ENCODE measurements at places on chromosomes 7 and 10. TPM values are rescaled to one million over a fixed set of nuclear protein-coding genes. Genes with fewer than 3 reads are reported as not detected.

GRCh38 chr7:79608005-79608404 is 154.5 kb upstream of the MAGI2 start:
- H3K4me1 ChIP-seq: no peaks in the 10 kb centered on the region
- no peaks in the 10 kb centered on the region for H3K27me3 ChIP-seq
- no peaks in the 10 kb centered on the region for H3K36me3 ChIP-seq
- DNase-seq: no peak

Gene ZNF804B
- not detected for polyA plus RNA-seq

Gene IQUB
- polyA plus RNA-seq: not detected

DNA sequence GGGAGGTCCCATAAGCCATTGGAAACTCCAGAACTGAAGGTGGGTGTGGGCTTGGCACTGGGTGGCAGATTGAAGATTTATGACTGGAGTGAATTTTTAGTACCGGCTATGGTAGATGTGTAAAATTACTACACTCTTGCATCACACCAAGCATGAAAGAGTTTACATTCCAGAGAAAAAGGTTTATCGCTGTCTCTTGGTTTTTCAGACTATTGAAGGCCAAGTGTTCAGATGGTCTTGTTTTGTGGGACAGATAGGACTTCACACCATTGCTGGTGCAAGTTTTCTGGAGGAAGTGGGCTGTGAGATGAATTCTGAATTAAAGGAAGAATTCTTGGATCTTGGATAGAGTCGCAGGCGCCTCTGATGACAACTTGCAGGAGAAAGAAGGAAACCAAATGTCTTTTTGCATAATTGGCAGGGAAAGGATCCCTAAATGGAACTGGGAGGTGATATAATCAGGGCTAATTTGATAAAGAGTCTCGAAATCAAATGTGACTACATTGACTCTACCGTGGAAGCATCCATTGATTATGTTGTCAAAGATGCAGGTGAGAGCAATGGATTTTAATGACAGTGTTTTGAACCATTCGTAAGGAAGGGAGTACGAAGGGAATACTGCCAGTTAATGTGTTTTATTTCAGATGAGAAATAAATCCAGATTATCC is 14.2 kb upstream of the NMT2 start:
- DNase-seq: no peak
- no peaks in the 10 kb centered on the region for H3K27me3 ChIP-seq
- H3K4me3 ChIP-seq: no peak overlapping the region
- no peaks in the 10 kb centered on the region for H3K36me3 ChIP-seq

GRCh38 chr10:23343591-23344240 is 881 bp downstream of the C10orf67 start:
- peak overlapping the region; percentile 64 for H3K4me3 ChIP-seq
- H3K4me1 ChIP-seq: peaks cover 6% of the 10 kb centered on the region
- H3K27me3 ChIP-seq: no peaks in the 10 kb centered on the region
- H3K36me3 ChIP-seq: no peaks in the 10 kb centered on the region
- no peak overlapping the region for H3K27ac ChIP-seq

DNA sequence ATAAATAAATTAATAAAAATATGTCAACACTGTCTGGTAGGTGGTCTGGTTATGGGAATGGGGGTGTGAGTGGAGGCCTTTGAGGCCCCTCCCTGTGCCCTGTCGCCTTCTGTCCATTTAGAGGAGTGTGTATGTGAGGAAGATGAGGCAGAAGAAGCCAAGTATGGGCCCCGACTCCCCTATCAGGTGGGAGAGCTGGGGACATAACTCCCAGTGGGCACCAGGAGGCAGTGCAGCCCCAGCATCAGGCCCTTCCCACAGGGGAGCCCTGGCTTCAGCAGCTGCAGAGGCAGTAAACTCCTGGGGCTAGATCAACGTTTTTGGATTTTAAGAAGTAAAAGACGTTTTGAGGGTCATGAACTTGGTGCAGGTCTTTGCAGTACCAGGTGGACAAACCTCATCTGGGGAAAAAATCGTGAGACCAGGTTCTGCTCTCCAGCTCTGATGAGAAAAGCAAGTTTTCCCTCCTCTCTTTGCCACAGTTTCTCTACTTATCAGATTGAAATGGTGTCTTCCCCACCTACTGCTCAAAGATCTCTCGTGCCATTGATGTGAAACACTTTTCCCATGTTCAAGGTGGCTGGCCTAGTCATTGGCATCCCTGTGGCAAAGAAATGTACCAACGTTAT is 167.8 kb upstream of the EEPD1 start:
- H3K27me3 ChIP-seq: no peaks in the 10 kb centered on the region
- H3K27ac ChIP-seq: no peak overlapping the region
- no peaks in the 10 kb centered on the region for H3K36me3 ChIP-seq
- no peak overlapping the region for H3K4me3 ChIP-seq
- no peaks in the 10 kb centered on the region for H3K4me1 ChIP-seq

DNA sequence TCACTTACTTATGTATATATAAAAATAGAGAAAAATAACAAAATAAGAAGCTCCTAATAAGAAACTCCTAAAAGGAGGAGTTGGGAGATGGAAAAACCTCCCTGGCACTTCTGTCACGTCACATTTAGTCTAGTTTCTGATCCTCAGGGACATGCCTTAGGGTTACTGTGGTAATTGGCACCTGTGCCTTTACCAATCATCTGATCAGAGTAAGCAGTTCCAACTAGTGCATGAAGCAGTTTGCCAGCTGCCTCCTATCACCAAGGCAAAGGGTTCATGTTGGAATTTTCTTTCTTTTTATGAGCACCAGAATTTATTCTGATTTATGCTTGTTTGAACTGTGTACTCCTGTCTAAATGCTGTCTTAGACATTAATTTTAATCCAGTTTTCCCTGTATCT is 49.9 kb downstream of the ARL4A start:
- H3K4me1 ChIP-seq: no peaks in the 10 kb centered on the region
- no peaks in the 10 kb centered on the region for H3K27me3 ChIP-seq
- H3K4me3 ChIP-seq: no peak overlapping the region
- no peak overlapping the region for H3K27ac ChIP-seq

DNA sequence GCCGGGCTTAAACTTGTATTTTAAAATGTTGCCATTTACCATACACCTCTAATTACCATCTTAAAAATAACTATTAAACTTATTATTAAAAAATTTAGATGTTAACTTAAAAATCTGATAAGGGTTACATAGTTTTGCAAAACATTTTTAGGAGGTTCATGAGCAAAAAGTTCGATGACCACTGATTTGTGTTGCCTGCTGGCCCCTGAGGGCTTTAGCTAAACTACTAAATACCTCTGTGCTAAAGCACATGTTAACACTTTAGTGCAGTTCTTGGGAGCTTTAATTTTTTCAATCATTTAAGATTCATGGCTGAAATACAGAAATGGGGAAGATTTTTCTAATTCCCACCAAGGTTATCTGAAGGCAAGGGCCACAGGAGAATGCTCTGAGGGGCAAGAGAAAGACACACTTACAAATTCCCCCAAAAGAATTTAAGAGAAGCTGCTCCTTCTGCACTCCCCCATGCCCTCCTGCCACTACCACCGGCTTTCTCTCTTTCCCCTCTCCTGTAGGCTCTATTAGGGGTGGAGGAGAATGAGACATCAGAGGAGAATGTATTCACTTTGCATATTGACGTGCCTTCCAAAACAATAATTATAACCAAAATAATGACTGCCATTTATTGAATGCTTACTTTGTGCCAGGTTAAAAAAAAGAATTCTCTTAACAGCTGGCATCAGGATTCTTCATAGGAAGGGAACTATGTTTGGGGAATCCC is 106.2 kb downstream of the RTKN2 start:
- H3K4me1 ChIP-seq: no peaks in the 10 kb centered on the region
- no peak for DNase-seq
- no peaks in the 10 kb centered on the region for H3K36me3 ChIP-seq
- H3K27ac ChIP-seq: no peak overlapping the region
- H3K27me3 ChIP-seq: no peaks in the 10 kb centered on the region

Gene IFIT1B
- 0.44 TPM for polyA plus RNA-seq

DNA sequence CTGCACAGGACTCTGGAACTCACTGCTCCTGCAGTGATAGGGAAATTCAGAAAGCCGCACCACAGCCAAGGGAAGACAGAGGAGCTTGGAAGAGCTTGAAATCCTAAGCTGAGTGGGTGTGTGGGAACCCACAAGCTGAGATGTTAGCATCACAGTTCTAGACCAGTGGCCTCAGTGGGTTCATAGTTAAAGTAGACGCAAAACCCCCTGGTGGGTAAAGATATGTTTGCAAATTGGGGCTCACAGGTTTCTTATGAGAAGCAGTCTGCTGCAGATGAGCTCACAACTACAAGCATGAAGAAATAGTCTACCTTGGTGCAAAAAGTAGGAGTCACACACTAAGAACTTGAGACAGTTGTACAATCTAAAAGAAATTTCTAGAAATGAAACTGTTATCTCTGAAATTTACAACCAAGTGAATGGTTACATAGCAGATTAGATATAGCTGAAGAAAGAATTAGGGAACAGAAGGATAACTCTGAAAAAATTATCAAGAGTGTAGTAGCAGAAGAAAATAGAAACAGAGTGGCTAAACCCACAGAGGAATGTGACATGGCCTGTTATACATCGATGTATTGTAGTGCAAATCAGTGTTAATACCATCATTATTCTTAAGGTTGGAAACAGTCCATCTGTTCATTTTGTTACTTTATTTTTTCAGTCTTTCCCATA is 77.2 kb downstream of the DYNC2I1 start:
- no peaks in the 10 kb centered on the region for H3K4me1 ChIP-seq
- no peak for DNase-seq
- no peak overlapping the region for H3K27ac ChIP-seq
- no peaks in the 10 kb centered on the region for H3K36me3 ChIP-seq
- no peak overlapping the region for H3K4me3 ChIP-seq
- no peaks in the 10 kb centered on the region for H3K27me3 ChIP-seq

DNA sequence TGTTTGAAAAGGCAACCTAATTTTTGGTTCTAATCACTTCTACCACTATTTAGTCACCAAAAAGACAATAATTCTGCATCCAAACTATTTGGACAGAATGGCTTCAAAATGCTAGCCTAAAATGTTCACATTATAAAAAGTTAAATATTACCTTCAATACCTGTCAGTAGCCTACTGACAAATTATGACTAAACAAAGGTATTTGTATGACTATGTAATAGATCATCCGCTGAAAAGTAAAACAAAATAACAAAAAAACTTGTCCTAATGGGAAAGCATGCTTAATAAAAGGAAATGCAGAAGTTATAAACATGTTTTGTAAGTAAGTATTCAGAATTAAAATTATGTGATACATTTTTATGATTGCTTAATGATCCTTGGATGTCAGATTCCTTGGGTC is 36.6 kb downstream of the CD36 start:
- DNase-seq: no peak
- H3K4me1 ChIP-seq: no peaks in the 10 kb centered on the region
- no peaks in the 10 kb centered on the region for H3K36me3 ChIP-seq
- H3K27ac ChIP-seq: no peak overlapping the region
- H3K27me3 ChIP-seq: no peaks in the 10 kb centered on the region
- H3K4me3 ChIP-seq: no peak overlapping the region

All from naive thymus-derived CD4-positive, alpha-beta T cell (primary cell).